ENCODE measurements at places on chromosomes 4 and X.

DNA sequence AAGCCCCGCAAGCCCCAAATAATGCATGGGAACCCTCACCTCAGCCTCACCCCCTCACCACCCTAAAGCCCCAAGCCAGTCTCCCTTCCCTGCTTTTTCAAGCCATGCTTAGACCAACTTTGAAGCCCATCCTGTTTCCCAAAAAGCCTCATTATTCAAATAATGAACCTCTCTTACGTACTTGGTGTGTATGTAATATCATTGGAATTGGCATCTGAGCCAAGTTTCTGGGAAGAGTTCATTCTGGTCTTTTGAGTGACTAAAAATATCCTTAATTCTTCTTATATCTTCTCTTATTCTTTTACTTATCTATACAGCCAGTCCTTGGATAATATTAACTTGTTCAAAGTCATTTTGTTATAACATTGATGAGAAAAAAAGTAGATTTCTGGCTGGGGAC is 875.8 kb upstream of the SLIT2 start:
- no peak for DNase-seq

- no peak for DNase-seq
These were observed 76.5 kb upstream of the PLAC8 start for GRCh38 chr4:83191026-83191425.

DNA sequence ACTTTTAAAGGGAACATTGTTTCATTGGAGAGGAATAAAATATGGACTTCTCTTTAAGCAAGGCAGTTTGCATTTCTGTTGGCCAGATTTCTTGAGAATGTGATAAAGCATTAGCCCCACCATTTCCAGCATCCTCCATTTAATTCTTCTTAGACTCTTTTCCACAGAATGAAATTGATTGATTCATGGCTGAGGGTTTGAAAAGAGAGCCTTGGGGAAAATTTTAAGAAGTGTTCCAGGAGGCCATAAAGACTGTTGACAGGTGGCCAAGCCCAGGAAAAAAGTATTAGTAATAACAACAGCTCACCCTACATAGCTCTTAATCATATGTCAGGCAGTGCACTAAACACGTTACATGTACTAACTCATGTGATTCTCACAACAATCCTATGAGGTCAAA is 53.4 kb downstream of the SHROOM3 start:
- DNase-seq = no peak

- DNase-seq = no peak
These were observed 107.6 kb downstream of the DCTD start for GRCh38 chr4:182809417-182810102.

GRCh38 chrX:75067931-75068330 is 88.2 kb downstream of the ABCB7 start:
- DNase-seq = no peak

DNA sequence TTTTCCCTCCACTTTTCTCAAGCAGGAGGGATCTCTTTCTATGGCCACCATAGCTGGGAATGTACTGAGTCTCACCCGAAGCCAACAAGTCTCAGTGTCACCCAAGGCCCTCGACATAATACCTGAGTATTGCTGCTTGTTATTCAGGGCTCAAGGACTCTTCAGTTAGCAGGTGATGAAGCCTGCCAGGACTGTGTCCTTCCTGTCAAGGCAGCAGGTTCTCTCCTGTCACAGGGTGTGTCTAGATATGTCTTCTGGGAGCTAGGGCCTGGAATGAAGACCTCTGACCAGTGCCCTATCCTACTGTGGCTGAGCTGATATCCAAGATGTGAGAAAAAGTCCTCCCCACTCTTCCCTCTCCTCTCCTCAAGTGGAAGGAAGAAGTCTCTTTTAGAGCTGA is 391.0 kb upstream of the DIPK2B start:
- DNase-seq = no peak

DNA sequence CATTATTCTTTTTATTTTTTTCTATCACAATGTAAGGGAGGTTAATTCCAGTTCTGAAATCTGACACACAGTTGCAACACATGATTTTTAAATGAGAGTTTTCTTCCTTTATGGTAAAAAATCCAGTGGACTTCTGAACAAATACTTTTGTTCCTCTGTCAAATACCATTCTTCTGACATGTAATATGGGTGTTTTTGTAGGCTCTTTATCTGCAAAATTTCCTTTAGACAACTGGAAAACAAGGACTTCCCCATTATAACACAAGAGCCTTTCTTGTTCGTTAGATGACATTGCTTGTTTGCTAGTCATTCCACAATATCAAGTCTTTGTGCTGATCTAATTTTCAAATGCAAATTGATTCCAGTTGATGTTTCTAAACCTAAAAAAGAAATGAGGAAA is 7.7 kb downstream of the FANCB start:
- DNase-seq = no peak

GRCh38 chrX:49829016-49829415 is at the start of gene PAGE4:
TSS of gene PAGE4 (plus strand) at chrX:49829303. CDS start at chrX:49830429, 1,126 bp downstream.
- no peak for DNase-seq

GRCh38 chrX:100395781-100396180 is 14.3 kb downstream of the PCDH19 start:
- no peak for DNase-seq

DNA sequence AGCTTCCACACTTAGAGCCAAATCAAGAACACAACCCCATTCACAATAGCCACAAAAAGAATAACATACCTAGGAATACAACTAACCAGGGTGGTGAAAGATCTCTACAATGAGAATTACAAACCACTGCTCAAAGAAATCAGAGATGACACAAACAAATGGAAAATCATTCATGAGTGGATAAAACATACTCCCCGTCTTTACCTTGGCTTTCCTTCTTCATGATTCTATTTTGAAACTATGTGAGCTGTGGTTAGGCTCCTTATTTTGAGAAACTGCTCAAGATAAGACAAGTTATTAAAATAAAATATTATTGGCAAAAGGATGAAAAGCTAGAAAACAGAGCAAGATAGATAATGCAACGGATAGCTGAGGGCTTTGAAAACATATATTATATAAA is 598.1 kb upstream of the FAT1 start:
- no peak for DNase-seq

GRCh38 chrX:94053575-94053974 is 379.6 kb downstream of the FAM133A start:
- DNase-seq = no peak

DNA sequence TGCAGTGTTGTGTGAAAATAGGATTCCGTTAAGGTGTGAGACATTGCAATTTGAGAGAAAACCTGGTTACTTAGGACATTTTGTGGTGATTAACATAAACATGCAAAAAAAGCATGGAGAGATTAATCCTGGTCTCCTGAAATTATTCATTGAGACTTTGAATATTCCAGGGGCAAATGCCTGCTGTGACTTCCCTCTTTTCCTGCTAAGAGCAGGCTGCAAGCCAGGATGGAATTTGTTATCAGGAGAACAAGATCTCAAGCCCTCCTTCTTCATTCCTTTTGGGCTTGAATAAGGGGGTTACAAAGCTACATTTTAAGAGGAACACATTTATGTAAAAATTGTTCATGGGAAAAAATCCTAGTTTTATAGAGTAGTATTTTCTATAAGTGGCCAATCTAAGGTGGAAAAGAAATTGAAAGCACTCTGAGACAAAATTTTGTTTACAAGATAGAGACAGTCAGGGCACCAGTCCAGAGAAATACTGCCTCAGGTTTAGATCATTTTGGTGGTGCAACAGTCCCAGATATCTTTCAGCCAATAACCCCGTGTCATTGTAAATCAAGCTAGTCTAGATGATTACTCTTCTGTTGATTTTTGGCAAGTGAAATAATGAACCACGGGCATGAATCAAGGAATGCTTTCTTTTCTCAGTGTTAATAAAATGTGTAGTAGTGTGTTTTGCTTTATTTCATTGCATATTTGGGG is 1528.3 kb upstream of the AGA start:
- no peak for DNase-seq

Measured in right cardiac atrium (tissue), 5 donors.